ENCODE measurements at places on chromosomes 7 and 10.

DNA sequence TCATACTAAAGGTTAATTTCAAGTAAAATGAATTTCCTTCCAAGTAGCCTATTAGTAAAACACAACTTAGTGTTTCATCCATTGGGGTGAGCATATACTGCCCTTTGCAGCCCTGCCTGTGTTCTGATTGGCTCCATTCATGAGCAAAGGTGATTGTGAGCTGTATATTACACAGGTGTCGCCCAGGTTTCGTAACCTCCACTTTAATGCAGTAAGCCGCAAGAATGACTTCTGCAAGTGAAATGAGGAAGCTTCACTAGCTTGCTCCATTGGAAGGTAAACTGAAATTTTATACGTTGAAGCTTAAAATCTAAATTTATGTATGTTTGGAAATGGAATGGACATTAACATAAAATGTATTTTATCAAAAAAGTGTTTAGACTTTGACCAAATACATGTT lies 24.4 kb downstream of the MTURN start:
- no peak for DNase-seq

DNA sequence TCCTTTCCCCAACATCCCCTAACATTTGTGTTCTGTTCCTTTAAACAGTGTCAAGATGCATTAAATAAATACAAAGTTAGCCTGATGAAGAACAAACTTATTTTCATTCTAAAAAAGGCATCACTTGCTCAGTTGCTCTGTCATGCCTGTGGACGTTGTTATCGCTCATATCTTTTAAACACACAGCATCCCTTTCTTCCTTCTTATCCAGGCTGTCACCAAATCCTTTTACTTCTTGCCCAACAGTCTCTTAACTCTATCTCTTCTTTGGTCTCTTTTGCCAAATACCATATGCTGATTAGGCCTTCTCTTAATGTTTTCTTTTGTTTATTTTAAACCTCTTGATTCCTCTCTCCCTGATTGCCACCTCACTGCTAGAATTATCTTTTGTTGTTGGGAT lies 43.9 kb downstream of the DKK1 start:
- peak; percentile 30 for DNase-seq

- no peak for DNase-seq
Measured at GRCh38 chr7:69996121-69996520, 397.8 kb downstream of the AUTS2 start.

DNA sequence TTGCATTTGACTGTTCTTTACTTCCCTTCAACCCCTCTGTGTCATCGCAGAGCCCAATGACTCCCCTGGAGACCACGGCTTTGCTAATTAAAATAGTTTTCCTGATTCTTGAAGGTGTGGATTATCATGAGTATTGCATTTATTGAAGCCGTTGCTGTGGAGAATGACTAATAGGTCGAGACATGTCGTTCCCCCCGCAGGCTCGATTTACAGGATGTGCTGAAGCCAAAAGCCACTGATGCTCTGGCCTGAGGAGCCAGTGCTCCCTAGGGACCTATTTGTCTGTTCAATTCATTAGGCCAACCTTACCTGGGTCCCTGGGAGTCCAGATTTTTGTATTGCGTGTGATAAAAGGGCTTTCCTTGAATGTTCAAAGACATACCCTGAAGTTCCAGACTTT lies 102.3 kb downstream of the NPTX2 start:
- no peak for DNase-seq

- DNase-seq = peak; percentile 90
Measured at GRCh38 chr10:114876602-114877300, 55.2 kb downstream of the FHIP2A start.

DNA sequence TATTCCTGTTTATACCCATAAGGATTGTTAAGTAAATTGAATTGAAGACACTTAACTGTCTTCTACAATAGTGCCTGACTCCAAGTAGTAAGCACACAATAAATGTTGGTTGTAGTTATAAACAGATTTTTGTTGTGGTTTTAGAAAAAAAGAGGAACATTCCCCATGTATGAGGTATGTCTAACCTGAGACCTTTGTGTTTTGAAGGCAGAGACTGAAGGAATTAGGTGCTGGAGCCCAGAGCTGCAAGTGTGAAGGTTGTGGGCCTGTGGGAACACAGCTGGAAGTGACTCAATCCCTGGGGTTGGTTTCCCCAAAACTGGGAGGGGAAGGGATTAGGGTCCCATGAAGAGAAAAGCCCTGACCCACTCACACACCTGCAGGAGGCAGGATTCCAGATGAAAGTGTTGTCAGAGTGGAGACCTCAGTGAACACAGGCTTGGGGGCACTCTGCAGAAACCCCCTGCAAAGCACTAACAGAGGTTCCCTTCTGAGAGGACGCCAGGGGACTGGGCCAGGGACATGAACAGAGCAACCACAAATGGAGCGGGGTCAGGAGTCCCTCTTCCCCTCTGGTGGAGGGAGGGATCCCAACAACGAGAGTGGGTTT lies 265.1 kb upstream of the KLF14 start:
- peak; percentile 39 for DNase-seq

Data from fibroblast of pulmonary artery (primary cell).